NCI-H446 treated with DMSO at 0.1 percent for 48 hours (cell line): ENCODE measurements at places on chromosomes 4 and X.

DNA sequence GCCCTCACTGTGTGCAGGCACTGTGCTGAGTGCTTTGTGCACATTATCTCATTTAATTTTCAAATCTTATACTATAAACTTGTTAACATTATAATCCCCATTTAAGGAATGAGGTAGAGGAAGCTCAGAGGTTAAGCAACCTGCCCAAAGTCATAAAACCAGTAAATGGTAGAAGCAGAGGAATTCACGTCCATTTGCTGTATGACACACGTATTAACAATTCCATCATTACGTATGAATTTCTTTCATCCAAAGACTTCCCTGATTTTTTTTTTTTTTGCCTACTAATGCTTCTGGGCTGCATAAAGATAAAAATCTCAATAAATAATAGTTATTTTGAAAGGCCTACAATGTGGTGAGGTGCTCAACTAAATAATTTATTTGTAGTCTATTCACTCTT is 64.5 kb upstream of the H2AZ1 start:
- no peak for DNase-seq

- DNase-seq = no peak
Observed at GRCh38 chrX:63812823-63813222, 27.8 kb upstream of the ARHGEF9 start.

DNA sequence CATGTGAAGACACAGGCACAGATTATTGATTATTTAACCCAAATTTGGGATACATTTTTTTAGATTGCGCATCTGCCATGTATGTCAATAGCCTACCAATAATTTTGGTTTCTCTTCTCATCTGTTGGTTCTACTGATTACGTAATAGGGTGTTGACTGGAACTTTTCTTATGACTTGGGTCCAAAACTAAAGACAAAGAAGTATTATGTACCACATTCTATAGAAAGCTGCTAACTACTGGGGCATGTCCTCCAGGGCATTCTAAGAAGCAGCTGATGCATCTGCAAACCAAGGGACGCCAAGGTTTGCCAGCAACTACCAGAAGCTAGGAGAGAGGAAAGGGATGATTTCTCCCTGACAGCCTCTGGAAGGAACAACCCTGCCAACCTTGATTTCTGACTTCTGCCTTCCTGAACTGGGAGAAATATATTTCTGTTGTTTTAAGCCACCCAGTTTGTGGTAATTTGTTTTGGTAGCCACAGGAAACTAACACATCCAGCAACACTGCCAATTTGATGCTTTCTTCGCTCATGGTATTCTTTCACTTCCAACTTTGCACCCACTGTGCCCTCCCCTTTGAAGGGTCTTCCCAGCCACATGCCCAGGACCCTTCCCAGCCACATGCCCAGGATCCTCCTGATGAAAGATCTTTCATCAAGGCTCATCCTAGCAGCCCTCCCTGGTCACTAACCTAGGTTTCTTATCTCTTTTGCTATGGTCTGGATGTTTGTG is 15.9 kb upstream of the TLR1 start:
- no peak for DNase-seq

DNA sequence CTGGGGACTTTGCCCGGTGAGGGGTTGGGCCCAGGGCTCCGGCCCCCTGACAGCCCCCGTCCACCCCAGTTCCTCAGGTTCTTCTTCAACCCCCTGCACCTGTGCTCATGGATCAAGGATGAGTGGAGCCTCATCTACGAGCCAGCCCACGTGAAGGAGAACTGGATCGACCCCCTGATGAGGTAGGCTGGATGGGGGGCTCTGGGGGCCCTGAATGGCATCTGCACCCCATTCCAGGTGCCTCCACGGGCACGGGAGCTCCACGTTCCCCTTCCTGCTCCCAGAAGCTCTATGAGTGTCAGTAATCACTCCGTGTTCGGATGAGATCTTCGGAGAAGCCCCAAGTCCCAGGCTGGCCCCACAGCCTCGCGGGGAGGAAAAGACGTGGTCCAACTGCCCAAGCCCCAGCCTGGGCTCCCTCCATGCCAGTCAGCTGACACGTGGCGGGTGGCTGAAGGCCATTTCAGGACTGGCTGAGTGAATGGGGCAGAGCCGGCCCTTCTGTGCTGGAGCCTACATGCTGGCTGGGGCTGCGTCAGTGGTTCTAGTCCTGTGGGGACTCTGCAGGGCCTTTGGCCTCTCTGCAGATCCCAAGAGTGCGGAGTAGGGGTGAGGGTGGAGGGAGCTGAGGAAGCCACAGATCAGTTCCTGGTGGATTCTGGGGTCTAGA is 24.4 kb downstream of the CFAP99 start:
- no peak for DNase-seq

- DNase-seq = no peak
Observed at GRCh38 chr4:48796191-48796926, 16.3 kb upstream of the FRYL start.

DNA sequence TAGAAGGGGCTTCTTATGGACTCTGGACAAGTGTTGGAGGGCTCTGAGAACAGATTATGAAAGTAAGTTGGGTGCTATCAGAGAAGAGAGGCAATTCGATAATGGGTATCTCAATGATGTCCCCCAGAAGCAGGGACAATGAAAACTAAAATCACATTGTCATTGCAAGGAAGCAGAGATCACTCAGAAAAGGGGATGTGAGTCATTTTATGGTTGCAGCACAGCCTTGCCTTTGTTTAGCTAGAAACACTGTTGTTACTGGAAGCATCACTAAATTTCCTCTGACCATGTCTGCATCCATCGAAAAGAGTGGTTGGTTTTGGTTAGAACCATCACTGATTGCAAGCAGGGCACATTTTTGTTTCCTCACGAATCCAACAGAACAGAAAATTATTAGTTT is 246.8 kb upstream of the NWD2 start:
- DNase-seq = no peak

- DNase-seq = no peak
Observed at GRCh38 chr4:123547216-123548165, 150.9 kb downstream of the SPRY1 start.

DNA sequence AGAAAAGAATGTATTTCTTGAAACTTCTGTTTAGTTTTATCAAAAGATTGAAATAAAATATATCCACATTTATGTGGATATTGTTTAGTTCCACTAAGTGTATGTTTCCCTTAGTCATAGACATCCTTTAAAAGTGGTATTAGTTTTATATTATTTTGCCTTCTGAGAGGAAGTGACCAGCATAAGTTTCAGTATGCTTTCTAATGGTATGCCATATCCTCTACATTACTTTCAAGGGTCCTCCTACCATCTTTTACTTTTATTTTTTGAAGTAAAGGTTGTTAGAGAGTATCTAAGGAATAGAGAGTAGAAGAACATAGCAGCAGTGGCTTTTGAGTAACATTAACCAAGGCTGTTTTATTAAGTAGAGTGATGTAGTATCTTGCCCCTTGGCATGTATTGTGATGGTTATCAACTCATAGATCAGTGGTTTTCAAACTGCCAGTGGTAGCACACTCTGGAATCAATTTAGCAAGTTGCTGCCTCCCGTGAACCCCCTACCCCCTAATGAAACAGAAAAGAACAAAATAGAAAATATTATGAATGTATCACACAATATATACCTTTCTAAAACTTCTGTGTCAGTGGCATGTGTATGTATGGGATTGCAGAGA is 44.8 kb downstream of the RBPJ start:
- no peak for DNase-seq
